Cortex of kidney (tissue), 1 donor: ENCODE measurements at places on chromosomes 5 and 9.

DNA sequence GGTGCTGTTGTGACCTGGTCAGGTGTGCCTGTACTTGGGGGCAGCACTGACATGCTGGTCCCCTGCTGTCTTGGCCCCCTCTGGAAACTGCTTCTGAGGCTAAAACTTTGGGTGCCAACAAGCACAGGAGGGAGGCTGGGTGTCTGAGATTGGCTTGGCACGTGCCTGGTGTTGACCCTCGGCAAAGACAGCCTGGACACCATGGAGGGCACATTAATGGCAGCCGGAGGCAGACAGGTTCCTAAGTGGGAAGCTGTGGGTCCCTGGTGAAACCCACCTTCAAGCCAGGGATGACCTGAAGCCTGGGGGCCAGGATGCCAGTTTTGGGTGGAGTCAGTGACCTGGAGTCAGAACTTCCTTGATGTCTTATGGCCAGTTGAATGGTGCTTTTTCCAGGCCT lies 894.1 kb downstream of the PTPRD start:
- no peak for DNase-seq

- DNase-seq: no peak
Measured at GRCh38 chr5:102542057-102542456, 43.3 kb upstream of the SLCO6A1 start.

GRCh38 chr5:144198386-144198785 lies 27.7 kb downstream of the KCTD16 start:
- no peak for DNase-seq

GRCh38 chr5:150122158-150122510 lies 33.5 kb downstream of the PDGFRB start:
- no peak for DNase-seq

DNA sequence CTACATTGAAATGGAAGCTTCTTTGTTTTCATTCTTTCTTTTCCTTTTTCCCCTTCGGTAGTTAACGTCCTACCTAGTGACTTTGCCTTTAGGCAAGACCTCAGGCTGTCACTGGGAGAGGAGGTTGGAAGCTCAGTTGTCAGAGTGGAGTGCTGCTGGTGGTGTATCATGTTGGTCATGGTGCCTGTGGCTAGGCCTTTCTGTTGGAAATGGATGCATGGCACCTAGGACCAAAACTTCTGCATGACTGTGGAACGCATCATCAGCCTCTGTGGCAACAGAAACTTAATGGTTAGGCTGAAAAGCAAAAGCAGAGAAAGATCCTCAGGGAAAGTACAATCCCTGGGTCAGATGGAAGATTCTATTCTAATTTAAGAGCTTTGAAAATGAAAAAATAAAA lies 57.9 kb downstream of the OSTF1 start:
- no peak for DNase-seq

GRCh38 chr5:81389025-81389424 lies 4.9 kb downstream of the ACOT12 start:
- DNase-seq: no peak

DNA sequence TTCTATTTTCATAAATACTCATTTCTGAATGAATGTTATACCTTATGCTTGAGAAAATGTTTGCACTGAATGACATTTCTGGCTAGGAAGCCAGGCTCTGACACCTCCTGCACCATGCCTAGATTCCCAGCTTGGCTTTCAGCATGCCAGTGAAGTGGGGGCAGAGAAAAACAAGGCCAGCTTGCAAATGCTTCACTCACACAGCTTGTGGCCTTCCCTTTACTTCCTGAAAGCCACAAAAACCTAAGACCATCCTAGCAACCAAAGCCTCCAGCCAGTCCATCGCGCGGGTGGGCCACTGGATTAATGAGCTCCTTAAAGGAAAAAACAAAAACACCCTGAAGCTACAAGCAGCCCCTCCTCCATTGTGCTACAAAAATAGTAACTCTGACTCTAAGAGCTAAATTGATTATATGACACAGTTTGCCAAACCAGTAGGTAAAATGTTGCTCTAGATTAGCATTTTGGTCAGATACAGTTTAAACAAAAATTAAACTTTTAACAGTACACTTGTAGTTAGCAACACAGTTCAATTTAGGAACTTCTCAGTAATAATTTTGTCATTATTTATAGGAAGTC lies 159.9 kb downstream of the TSSK1B start:
- DNase-seq: no peak

DNA sequence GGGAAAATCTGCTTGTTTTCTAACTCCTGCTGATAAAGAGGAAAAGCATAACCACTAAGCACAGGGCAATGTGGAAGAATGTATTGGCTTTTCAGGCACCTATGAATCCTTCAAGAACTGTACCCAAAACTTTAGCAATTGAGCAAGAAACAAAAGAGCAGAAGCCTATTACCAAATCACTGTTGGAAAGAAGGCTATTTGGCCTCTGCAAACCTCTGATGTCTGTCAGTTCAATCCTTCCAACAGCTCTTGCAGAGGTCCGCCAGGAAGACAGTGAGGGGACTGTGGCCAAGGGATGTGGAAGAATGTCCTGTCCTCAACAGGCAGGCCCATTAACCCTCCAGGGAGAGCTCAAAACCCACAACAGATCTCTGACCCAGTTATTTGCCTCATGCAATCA lies 328.6 kb downstream of the ENC1 start:
- no peak for DNase-seq

- no peak for DNase-seq
Measured at GRCh38 chr5:35188031-35188457, 42.2 kb downstream of the PRLR start.

DNA sequence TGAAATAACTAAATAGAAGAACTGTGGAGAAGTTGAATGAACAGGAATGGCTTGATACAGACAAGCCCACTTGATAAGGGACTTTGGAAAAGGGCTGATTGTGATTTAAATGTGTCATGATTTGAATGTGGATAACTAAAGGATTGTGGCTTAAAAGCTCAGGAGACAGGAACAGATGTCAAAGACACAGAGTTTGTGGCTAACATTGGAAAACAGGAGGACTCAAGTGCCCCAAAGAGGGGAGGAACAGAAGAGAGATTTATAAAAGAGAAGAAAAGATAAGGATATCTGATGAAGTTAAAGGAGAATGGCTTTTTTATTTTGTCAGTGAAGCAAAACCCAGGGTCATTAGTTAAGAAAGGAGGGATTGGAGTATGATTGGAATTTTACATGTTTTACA lies 124.2 kb upstream of the TRPM3 start:
- DNase-seq: no peak

DNA sequence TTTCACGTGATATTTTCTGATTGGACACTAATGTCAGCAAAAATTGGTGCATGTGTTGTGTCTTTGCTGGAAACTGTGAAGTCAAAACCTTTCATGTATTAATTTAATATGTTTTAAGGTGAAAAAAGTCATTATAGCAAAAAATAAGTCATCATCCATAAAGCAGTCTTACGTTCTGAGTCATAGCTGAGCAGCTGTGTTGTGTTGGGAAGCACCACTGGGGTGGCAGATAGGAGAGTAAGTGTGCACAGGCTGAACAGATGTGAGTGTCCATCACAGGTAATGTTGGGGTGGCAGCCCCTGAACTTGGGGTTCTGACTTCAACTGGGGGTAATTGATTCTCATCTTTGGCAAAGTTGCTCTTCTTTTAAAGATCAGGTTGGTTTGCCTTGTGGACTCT lies 156.8 kb downstream of the NXNL2 start:
- no peak for DNase-seq

DNA sequence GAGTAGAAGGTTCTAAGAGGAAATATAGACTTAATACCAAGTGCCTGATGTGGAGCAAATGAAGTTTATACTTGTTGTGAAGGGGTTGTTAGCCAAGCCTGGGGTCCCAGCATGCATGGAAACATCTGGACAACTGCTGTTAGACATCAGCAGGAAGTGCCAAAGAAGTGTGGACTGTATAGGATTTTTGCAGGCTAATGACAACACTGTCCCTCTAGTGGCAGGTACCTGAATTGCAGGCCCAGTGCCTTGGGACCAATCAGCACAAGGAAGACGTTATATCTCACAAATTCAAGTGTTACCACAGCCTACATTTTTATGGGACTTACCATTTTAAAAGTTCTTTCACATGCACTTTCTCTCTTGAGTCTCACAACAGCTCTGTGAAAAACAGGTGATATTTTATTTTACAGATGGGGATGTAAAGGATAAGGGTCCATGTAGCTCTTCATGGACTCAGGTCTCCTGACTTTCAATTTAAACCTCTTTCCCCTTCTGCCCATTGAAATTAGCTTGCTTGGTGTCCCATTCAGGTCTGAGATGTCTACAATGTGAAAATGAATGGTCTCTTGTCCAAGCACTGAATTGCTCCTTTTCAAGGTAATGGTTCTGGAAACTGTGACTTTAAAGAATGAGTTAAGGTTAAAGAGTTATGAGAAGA lies 89.0 kb upstream of the MAP1B start:
- no peak for DNase-seq

- no peak for DNase-seq
Measured at GRCh38 chr9:92175441-92175840, 60.2 kb upstream of the SPTLC1 start.

DNA sequence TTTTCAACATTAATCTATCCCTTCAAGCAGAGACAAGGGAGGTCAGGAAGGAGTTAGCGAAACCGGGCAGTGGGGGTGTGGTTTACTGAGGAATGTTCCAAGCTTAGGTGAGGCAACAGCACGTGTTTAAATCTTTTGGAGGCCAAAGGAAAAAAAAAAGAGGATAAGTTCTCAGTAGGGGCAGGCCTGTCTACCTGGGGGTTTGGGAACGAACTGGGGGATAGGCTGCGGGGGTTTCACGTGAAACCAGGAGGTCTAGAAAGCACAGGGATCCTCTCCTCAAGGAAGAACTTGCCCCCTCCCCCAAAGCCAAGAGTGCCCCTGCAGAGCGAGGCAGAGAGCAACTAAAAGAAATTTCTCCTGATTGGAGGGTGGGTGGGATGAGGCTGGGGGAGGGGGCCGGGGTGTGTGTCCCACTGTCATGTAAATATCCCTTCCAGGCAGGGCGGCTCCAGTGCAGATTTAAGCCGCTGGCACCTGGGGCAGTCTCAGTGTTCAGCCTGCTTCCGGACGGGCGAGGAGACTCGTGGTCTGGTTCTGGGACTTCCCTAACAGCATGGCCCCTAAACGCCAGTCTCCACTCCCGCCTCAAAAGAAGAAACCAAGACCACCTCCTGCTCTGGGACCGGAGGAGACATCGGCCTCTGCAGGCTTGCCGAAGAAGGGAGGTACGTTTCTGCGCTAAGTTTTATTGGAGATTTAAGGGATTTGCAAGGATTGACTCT lies 5.5 kb upstream of the SET start:
- no peak for DNase-seq

- DNase-seq: no peak
Measured at GRCh38 chr5:148998174-148998797, 64.6 kb downstream of the SH3TC2 start.

- no peak for DNase-seq
Measured at GRCh38 chr5:137935694-137936093, 46.4 kb downstream of the PKD2L2 start.

GRCh38 chr5:179879690-179880010 lies 21.0 kb upstream of the MRNIP start:
- DNase-seq: no peak

- no peak for DNase-seq
Measured at GRCh38 chr9:35552376-35552775, 52.7 kb upstream of the TESK1 start.

GRCh38 chr5:72203251-72203845 lies 96.1 kb downstream of the MAP1B start:
- DNase-seq: no peak
